Hematopoietic multipotent progenitor cell treated with erythropoietin and hydrocortisone succinate and interleukin-3 and kit ligand, for 8 days (in vitro differentiated cells): ENCODE measurements at places on chromosomes 7 and 10.
A peak's percentile ranks its signal among the peaks of the same experiment; 100 is the strongest.

DNA sequence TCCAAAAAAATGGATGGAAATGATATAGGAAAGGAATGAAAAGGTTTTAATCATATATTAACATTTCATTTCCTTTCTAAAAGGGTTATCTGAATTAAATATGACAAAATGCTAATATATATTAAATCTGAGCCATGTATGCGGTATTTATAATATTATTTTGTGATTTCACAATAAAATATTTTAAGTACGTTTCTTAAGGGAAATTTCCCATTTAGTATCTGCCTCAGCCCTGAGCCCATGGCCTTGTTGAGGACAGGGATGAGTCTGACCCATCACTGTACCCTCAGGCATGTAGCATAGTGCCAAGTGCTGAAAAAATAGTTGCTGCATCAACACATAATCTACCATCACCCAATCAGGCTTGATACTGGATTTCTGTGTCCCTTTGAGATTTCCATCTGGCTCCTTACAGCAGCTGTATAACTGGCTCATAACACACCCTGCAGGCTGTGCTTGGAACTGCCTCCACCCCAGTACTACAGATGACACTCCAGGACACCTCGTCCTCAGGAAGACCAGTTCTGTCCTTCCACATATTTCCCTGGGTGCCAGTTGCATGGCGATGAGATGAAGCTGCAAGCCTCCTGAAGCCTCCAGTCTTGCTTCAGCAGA lies 59.4 kb upstream of the ASAH2 start:
- peak; percentile 69 for DNase-seq

DNA sequence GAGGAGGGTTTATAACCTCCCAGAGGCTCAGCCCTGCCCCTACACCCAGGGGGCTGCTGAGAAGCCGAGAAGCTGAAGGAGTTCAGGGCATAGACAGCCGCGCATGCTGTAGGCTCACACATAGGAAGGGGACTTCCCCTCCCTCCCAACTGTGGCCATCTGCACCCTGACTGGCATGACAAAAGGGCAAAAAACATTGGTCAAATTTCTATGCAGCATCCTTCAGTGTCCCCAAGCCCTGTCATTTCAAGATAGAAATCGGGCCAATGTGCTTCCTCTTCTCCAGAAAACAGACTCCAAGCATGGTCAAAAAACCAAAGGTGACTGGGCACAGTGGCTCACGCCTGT lies 55.9 kb upstream of the MYL10 start:
- DNase-seq, result no peak

GRCh38 chr10:82278401-82279182 lies 403.6 kb downstream of the NRG3 start:
- no peak for DNase-seq

GRCh38 chr7:133077394-133077793 lies 4.5 kb downstream of the CHCHD3 start:
- no peak for DNase-seq

DNA sequence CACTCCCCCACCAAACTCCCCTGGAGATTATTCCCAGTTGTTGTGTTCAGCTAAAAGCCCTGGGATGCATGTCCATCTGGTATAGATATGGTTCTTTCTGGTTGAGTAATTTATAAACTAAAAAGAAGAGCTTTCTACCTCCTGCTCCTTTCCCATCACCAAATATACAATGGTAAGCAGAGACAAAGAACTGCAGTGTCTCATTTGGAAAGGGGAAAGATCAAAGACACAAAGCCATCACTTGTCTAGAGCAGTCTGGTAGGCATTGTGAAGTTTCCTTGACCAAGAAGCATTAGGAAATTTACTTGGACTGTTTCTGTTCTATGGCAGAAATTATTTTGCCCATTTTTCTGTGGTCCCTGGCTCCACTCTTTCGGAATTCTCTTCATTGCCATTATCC lies 24.9 kb upstream of the PANK1 start:
- no peak for DNase-seq

DNA sequence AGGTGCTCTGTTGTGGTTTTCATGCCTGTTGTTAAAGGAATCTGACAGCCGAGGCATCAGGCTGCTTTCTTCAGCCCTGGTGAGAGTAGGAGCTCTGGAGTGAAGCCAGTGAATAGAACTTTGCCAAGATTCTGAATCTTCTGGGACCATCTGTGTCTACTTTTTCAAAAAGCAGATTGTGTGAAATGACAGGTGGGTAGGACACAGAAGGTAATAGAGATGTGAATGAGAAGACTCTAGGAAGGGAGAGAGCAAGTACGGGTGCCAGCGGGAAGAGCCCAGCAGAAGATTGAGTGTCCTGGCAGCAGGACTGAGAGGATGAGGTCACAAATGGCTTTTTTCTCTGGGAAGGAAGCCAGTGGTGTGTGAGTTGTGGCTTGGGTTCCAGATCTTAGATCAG lies 429.2 kb downstream of the SDK1 start:
- no peak for DNase-seq

- DNase-seq, result no peak
These were observed 61.6 kb downstream of the ESYT2 start for GRCh38 chr7:158767707-158768106.

GRCh38 chr7:107961405-107961804 lies 41.6 kb downstream of the LAMB1 start:
- no peak for DNase-seq

DNA sequence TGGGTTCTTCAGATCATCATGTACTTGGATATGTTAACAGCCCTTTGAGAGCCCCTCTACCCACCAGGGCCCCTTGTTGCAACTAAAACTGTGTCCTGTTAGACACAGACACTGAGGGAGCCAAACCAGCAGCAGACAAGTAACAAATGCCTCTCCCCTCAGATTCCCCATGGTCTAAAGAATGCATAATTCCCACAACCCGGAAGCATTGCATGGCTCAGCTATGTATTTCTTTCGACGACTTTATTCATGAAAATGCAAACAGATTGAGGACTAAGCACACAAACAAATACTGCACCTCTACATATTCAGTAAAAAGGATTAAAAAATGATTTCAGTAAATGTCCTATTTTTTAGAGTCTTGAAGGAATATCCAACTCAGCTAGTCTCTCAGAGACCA lies 70.1 kb upstream of the HECW1 start:
- DNase-seq, result no peak

DNA sequence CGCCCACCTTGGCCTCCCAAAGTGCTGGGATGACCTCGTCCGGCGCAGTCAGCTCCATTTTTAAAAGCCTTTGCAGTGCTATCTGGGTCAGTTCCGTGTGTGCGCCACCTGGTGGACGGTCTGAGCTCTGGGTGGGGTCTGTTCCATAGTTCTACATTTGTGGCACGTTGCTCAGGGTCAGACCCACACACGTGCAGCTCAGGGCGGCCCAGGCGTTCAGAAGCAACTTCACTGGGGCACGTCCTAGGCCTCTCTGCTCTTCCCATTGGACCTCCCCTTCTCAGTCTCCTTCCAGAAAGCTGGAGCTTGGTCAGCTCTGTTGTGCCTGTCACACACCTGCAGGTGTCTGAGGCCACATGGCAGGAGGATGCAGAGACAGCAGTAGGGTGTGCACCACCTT lies 137.9 kb downstream of the DNAJB6 start:
- DNase-seq, result peak; percentile 62

- no peak for DNase-seq
These were observed 127.5 kb downstream of the DNAJB6 start for GRCh38 chr7:157464111-157464970.

DNA sequence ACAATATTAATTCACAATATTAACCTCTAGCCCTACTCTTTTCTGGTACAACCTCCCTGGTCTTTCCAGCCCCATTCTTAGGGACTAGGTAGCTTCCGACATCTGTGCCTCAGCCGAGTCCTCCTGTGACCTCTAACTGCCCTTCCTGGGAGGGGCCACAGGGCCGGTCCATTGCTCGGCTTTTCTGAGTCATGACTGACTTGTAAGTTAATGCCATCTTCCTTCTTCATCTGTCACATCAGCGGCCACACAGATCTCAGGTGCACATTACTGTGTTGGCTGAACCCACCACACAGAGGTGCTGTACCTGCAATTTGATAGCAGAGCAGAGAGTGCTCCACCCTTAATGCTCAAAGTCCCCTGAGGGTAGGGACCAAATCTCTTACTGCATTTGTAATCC lies 4.1 kb upstream of the CPA4 start:
- DNase-seq, result no peak

- peak; percentile 34 for DNase-seq
These were observed 747 bp downstream of the GDI2 start for GRCh38 chr10:5812283-5813090.

DNA sequence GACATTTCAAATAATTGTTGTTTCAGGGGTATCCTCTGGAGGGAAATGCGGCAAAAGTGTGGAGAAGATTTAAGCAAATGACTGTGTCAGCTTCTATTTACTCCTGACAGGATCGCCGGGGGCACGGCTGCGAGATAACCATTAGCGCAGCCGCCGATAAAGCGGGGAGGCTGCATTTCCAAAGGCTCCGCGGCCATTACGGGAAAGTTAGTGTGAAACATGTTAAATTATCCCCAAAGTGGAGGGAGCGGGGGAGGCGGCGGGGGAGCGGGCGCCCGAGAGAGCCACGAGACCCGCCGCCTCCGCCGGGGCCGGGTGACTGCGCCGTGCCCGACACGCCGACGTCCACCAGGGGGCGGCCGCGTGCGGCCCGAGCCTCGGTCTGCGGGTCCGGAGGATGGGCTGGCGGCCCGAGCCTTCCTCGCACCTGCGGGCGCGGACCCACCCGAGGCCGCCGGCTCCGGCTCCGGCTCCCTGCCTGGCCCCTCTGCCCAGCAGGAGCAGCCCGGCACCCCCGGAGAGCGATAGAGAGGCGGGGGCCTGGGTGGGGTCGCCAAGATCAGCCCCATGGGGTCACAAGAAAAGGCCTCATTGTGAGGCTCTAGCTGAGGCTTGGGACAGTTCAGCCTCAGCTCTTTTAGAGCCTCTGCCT lies 74.4 kb upstream of the PAX2 start:
- DNase-seq, result peak; percentile 15

GRCh38 chr7:40015790-40016296 lies 65.8 kb downstream of the CDK13 start:
- DNase-seq, result peak; percentile 87

DNA sequence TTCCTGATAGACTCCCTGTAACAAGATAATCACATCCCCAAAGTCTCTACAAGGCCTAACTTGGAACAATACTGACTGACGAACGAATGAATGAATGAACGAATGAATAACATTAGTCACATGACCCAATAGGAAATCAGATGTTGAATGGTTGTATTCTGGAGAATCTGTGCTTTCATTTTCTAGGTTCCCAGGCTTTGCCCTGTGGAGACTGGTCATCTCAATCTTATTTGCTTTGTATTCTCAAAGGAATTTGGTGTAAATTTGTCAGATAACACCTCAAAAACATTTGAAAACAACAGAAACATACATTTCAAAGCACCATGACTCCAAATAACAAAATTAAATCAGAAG lies 69.6 kb upstream of the COL1A2 start:
- DNase-seq, result no peak

GRCh38 chr10:63375859-63376258 lies 89.9 kb downstream of the JMJD1C start:
- DNase-seq, result no peak

DNA sequence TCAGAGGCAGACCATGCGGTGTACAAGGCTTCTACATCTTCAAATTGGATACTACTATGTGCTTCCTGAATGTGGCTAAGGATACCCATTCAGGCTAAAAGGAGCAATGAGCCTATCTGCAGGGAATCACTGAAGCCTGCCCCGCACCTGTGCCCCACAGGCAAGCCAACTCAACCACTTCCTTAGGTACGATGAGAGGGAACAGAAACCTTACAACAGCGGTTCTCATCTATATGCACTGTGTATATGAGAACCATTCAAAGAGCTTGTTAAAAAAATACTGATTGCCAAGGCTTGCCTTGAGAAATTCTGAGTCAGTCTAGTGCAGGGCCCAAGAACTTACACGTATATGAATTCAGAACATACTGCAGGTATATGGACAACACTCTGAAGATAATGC lies 679.6 kb downstream of the PARD3 start:
- no peak for DNase-seq

DNA sequence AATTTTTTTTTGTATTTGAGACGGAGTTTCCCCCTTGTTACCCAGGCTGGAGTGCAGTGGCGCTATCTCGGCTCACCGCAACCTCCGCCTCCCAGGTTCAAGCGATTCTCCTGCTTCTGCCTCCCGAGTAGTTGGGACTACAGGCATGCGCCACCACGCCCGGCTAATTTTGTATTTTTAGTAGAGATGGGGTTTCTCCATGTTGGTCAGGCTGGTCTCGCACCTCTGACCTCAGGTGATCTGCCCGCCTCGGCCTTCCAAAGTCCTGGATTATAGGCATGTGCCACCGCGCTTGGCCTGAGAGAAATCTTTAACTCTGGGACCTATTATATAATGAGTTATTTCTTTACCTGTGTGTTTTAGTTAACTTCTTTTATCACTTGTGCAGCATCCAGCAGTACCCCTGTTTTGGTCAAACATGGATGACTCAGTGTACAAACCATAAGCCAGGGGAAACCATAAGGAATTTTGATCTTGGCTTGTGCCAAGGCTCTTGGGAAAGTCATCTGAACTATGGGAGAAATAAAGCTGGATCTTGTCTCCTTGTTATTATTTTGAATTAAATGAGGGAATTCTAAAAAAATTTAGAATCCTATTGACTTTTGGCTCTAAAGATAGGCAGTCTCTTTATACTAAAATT lies 23.6 kb upstream of the ZRANB1 start:
- no peak for DNase-seq

- DNase-seq, result no peak
These were observed 44.9 kb downstream of the CAV1 start for GRCh38 chr7:116569737-116570136.

DNA sequence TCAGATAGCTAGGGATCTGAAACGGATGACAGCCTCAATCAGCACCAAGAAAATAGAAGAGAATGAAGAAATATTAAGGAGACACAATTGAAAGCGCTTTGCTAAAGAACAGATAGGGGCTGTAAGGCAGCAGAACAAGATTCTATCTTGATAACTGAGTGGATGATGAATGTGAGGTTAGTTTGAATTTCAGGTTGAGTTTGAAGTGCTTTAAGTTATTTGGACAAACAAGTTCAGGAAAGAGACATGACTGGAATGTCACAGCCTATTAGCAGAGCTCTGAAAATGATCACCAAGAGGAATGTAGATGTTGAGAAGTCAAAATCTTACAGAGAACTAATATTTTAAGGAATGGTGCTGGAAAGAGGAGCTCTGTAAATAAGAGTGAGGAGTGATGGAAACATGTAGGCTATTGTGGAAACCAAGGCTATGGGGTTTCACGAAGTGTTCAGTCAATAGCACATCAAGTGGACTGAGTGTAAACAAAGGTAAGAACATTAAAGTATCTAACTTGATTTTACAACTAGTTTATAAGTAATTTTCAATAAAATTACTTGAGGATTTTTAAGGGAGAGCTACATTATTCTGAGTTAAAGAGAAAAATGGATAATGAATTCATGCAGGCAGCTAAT lies 61.6 kb downstream of the MEST start:
- DNase-seq, result no peak

DNA sequence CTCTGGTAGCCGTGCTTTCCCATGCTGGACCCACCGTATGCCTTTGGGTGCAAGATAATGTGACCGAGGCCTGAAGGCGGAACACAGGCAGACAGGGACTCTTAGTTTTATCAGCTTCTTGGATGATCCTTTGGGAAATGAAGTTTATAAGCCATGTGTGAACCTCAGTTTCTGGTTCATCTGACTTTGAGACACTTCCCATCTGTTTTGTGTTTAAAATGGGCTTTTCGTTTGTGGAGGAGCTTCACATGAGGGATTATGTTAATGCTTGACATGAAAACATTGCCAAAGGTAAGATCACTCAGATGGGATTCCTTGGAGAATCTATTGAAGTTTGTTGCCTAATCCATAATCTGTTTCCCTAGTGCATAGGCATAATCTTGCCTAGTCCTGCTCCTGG lies 249.8 kb upstream of the LYZL1 start:
- no peak for DNase-seq
